Thoracic aorta (tissue), 2 donors: ENCODE measurements at places on chromosomes 13 and 19. TPM values are rescaled to one million over a fixed set of nuclear protein-coding genes. Genes with fewer than 3 reads are reported as not detected.

- no peak for DNase-seq
Observed at GRCh38 chr19:32580353-32580900, 563 bp upstream of the PDCD5 start.

The ZNF880 gene
- 23.7 TPM for total RNA-seq

- no peak for DNase-seq
Observed at GRCh38 chr13:59024434-59024833, 1139.3 kb downstream of the DIAPH3 start.

DNA sequence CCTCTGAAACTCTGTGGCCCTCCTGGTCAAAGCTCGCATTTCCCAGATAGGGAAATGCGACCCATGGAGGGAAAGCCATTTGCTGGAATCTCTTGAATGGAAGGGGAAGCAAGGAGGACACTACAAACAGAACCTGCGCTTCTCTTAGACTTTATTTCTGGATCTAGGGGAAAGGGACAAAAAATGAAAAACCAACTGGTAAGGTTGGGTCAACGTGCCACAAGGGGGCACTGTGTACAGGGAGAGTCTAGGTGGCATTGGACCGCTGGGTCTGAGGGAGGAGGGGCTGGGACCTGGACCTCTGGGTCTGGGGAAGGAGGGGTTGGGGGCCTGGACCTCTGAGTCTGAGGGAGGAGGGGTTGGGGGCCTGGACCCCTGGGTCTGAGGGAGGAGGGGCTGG, 5.0 kb downstream of the KLK4 start:
- DNase-seq = no peak

The DLL3 gene
- total RNA-seq = not detected

The CCDC70 gene
- not detected for total RNA-seq

The TYROBP gene
- total RNA-seq = 247 TPM

- no peak for DNase-seq
Observed at GRCh38 chr13:24282256-24282655, 27.1 kb upstream of the C1QTNF9 start.
